Activated naive CD8-positive, alpha-beta T cell treated with anti-CD3 and anti-CD28 coated beads for 36 hours (primary cell): ENCODE measurements at places on chromosomes 6 and 20.

- no peak for DNase-seq
Observed at GRCh38 chr6:4780360-4780812, 4.2 kb downstream of the CDYL start.

- DNase-seq: peak; percentile 79
Observed at GRCh38 chr6:27126815-27127537, 120.5 kb upstream of the PRSS16 start.

GRCh38 chr6:11810039-11810541 is 31.5 kb upstream of the ADTRP start:
- no peak for DNase-seq

DNA sequence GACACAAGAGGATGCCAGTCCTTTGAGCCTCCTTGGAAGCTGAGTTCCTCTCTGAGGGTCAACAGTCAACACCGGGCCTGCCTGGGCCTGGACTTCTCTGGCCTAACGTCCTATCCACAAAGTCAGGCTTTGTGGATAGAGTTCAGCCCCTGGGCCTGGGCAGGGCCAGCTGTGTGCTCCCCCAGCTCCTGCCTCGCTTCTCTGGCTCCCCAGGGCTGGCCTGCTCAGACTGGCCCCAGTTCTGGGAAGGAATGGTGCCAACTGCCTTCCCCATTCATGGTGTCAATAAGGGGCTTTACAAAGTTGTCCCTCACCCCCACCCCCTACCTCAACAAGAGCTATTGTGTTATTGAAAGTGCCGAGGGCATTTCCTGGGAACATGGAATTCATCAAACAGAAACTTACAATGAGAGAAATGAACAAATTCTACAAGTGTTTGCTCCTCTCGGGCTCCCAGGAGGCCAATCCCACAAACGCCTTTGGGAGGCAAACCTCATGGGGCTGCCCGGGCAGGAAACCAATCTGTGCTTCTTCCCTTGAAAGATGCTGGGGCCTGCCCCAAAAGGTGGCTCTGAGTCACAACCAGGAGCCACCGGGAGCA is 26.5 kb upstream of the PPP1R14C start:
- no peak for DNase-seq

GRCh38 chr20:7155282-7155681 is 387.8 kb downstream of the BMP2 start:
- no peak for DNase-seq

GRCh38 chr6:135323202-135323668 is 142.1 kb downstream of the MYB start:
- no peak for DNase-seq
